Activated T-helper 1 cell treated with anti-CD3 and anti-CD28 coated beads, Interleukin-12 subunit alpha, Interleukin-12 subunit beta, Interleukin-2, Interleukin-4 antibody, amounts not matched to agents 30 ng/mL and 10 ng/mL and 1 ng/mL, durations not matched to agents 14 hours and 24 hours and 36 hours (primary cell): ENCODE measurements at places on chromosomes 2 and 18.

GRCh38 chr2:79219383-79219988 lies 59.9 kb upstream of the REG3A start:
- no peak for DNase-seq

DNA sequence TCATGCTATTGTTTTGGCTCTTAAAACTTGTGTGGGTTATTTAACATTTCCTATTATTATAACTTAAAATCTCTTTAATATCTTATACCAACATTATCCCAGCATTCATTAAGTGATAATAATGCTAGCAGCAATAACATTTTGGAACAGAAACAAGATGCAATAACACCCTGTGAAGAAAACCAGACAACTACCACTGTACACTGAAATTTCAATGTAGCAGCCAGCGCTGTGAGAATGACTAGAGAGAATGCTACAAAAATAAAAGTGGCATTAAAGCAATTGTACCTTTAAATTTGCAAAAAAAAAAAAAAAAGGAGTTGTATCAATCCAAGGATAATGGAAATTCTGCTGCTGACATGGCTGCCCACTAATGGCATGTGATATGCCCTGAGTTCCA lies 269.9 kb downstream of the TTC32 start:
- DNase-seq: no peak

DNA sequence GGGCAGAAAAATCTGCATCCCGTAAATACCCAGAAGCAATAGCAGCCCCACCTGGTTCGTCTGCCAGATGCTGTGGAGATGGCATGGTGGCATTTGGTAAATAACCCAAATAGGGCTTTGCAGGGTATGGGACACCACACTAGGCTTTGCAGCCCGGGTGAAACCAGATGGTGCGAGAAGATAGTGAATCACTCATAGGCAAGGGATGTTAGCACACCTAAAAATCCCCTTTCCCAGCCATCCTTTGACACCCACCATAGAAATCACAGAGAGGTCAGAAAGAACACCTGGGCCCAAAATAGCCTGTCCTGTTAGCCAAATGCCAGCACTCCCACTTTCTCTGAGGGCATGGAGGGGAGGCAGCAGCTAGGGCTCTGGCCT lies 47.6 kb downstream of the BCL11A start:
- DNase-seq: no peak

- DNase-seq: no peak
Observed at GRCh38 chr2:182558564-182558963, 131.7 kb upstream of the PDE1A start.

DNA sequence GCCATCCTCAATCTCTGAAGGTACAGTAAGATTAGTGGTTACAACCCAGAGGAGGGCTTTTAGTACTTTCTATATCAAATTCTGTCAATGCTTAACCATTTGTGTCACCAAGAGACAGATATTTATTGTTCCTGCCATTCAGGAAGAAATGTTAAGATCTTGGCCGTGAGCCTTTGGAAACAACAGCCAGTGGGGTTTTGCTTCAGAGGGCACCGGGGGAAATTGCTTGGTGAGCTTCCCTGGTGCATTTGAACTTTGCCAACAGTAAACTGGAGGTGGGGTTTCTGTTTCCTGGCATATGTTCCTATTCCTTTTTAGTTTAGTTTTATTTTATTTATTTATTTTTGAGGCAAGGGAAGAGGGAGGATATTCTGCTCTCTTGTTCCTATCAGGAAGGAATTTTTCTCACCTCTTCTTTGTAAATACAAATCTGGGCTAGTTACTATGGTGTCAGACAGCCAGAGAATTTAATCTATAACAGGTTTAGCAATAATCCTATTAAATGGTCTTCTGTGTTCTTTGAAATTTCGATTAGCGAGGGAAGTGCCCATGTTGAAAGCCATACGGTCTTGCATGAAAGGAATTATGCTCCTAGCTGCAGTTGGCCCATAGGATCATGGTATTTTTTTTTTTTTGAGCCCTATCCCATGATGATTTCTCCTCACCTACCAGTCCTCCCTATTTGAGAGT lies 95.7 kb downstream of the MAIP1 start:
- no peak for DNase-seq

- DNase-seq: no peak
Observed at GRCh38 chr2:200039724-200040650, 84.6 kb downstream of the MAIP1 start.

DNA sequence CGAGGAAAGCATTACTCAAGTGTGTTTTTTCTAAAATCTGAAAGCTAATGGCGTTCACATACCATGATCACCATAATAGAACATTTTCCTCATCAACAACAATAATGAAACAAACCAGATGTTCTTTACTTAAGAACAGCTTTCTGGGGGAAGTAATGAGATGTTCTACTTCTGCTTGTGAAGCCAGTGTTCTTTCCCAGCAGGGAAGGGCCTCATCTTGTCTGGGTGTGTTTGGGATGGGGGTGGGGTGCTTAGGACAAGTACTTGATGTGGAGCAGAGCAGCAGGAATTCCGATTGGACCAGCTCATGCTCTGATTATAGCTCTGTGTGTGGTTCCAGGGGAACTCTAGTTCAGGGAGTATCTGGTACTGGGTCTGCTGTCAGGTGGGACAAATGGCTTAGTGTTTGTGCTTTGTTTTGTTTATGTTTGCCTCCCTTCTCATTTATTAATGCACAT lies 163.0 kb upstream of the NOSTRIN start:
- DNase-seq: no peak
